ENCODE measurements at places on chromosomes 2 and 18.

GRCh38 chr18:8584798-8585197 lies 24.4 kb upstream of the RAB12 start:
- DNase-seq = no peak

- no peak for DNase-seq
These were observed 103.9 kb upstream of the EPAS1 start for GRCh38 chr2:46193356-46193755.

- DNase-seq = peak; percentile 70
These were observed 4.1 kb downstream of the TGFBRAP1 start for GRCh38 chr2:105325389-105325963.

GRCh38 chr2:119253114-119253702 lies 29.6 kb downstream of the STEAP3 start:
- DNase-seq = peak; percentile 59

DNA sequence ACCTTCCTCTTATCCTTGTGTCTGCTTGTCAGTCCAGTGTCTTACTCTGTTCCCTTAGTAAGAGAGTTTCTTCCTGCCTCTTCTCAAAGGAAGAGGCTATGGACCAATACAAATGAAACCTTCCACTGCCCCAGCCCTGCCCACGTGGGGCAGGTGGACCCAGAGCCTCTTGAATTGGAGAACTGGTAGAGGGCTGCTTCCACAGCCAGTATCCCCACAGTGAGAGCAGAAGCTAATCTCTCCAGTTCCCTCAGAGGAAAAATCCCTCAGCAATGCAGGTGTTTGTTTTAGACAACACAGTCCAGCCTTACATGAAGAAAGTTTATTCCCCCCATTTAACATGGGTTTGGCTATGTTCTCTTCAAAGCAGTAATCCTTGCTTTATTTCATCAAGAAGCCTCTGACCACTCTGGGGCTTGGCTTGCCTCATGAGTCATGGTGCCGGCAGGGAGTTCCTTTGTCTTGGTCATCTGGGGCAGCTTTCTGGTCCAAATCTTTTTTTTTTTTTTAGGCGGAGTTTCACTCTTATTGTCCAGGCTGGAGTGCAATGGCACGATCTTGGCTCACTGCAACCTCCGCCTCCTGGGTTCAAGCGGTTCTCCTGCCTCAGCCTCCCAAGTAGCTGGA lies 6.5 kb upstream of the CYBRD1 start:
- DNase-seq = peak; percentile 74

DNA sequence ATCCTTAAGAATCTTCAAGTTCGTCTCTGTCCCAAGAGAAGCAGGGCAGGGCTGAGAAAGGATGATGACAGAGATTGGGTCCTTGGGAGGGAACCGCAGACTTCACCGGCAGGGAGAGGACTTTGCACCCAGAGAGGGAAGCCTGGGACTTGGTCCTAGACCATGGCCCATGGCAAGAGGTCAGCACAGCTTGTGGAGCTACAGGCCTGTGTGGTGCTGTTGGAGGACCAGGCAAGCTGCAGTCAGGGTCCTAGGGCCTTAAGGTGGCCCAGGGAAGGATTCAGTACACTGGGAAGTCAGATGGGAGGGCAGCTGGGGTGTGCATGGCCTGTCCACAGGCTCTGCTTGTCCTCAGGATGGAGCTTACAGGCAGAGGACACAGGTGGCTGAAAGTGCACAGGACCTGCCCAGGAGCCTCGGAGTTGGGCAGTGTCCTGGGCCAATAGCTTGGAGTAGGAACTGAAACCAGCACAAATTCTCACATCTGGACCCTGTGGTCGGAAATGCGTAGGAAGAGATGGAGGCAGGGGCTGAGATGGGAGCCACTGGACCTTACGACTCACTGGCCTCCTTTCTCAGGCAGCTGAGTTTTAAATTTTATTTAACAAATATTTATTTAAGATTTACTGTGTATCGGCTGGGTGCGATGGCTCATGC lies 56.4 kb upstream of the TCF7L1 start:
- DNase-seq = no peak

DNA sequence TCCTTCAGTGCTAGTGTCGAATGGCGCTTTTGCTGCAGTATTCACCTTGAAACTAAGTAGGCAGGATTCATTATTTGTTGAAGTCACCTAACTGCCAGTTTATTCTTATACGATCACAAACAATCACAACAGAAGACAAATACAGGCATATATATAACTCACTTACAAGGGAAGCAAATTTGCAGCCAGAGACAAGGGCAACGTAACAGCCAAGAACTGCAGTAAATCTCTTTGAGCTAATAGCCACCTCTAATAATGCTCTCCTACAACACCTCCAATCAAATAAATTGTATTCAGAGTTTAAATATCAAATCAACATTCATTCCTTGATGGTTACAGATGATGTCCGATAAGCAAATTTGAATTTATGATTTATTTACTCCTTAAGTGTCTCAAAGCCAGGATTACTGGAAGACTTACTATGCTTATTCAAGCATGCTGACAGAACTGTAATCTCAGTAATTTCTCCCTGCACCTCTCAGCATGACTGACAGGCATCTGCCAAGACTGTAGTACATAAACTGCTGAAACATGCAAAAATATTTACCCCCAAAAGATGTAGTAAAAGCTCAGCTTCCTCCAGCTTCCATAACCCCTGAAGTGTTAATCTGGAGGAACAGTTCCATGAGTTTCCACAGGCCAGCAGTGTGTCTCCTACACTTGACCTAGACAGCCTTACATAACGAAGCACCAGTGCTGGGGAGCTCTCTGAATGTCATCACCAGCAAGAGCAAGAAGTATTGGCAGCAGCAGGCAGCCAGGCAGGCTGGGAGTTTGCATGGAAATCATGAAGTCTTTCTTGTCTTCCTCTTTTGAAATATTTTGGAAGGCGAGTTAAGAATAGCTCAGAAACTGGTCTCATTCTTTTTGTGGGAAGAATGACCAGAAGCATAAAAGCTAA lies 20.9 kb upstream of the SCN1A start:
- no peak for DNase-seq

DNA sequence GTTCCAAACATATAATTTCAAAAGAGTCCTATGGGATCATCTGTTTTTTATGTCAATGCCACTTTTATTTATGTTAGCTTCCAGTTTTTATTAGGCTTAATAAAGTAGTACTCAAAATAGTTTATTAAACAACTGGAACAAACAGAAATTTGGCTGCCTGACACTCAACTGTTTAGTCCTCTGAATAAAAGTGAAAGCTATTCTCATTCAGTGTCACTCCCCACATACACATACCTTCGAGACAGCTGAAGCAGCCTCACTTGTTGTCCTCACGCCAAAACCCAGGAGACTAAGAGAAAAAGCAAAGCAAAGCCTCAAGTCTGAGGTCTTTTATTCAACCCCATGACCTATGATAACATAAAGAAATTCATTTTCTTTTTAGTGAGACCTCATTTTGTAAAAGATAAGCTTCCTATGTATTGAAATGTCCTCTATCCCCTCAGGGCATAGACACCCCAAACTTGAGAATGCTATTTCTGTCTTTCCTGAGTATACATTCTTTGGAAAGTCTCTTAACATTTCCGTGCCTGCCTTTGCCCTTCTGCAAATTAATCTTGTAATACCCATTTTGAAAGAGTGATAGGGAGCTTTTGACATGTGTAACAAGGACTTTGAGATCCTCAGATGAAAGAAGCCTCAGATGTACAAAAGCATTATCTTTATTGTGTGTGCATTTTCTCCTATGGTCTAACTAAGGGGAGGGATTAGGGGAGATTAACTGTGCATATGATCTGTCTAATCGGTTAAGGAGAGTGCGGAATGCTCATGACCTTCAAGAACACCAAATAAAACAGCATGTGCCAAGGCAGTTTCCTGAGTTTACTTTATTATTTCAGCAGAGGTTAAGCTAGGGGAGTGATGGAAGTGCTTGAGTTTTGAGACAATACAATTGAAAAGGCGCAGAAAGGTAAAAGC lies 1523.7 kb upstream of the PIK3C3 start:
- peak; percentile 4 for DNase-seq
